ENCODE measurements at places on chromosomes 13 and 19. TPM values are rescaled to one million over a fixed set of nuclear protein-coding genes. Genes with fewer than 3 reads are reported as not detected.

SLC10A2 gene
- 10.4 TPM for polyA plus RNA-seq

WDR87 gene
- 0.03 TPM for polyA plus RNA-seq

NTF4 gene
- polyA plus RNA-seq: 1.6 TPM

ZNF813 gene
- 5.3 TPM for polyA plus RNA-seq

FGF22 gene
- polyA plus RNA-seq: 0.39 TPM

ZNF534 gene
- polyA plus RNA-seq: 1.1 TPM

PRR22 gene
- 2.0 TPM for polyA plus RNA-seq

ZNF581 gene
- 32.3 TPM for polyA plus RNA-seq

ONECUT3 gene
- polyA plus RNA-seq: 0.07 TPM

SIGLEC10 gene
- polyA plus RNA-seq: 2.1 TPM

MARK4 gene
- polyA plus RNA-seq: 35.6 TPM

BEST2 gene
- 0.08 TPM for polyA plus RNA-seq

PINLYP gene
- polyA plus RNA-seq: 16.7 TPM

ZNF541 gene
- polyA plus RNA-seq: 0.17 TPM

GRCh38 chr19:46616631-46617322 is 8.1 kb downstream of the PTGIR start:
- no peak for DNase-seq

GRCh38 chr19:42092350-42092749 is 16.4 kb downstream of the ZNF574 start:
- DNase-seq: no peak

DNA sequence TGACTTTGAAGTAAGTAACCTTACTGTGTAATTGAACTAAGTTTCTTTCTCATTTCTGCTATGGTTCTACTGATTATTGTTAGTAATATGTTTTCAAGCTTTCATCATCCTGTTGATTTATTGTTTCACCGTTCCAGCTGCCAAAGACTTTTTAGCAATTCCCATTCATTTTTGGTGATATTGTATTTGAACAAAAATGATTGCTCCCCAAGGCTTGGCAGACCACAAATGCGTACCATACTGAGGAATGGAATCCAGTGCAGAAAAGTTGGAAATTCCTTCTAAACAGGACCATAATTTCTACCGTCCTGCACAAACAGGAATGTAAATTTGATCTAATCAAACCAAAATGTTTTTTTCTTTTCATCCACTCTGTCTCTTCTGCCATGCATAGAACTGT is 10.7 kb downstream of the EPSTI1 start:
- no peak for DNase-seq

DNA sequence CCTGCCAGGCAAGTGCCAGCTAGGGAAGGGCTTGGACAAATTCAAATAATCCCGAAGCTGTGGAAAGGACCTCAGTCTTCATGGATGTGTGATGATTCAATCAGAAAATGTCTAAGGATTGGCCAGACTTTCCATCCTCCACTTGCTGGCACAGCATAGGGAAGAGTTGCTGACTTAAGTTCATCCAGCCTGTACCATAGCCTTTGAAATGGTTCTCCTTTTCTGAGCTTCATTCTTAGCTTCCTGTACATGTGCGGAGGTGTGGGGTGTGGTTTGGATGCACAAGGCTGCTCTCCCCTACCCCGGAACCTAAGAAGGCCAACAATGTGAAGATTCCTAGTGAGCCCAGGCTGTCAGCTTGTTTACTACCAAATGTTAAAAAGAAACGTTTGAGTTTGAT is 959 bp upstream of the IGFL3 start:
- no peak for DNase-seq

- DNase-seq: no peak
Observed at GRCh38 chr13:75468602-75469001, 13.4 kb downstream of the TBC1D4 start.

DNA sequence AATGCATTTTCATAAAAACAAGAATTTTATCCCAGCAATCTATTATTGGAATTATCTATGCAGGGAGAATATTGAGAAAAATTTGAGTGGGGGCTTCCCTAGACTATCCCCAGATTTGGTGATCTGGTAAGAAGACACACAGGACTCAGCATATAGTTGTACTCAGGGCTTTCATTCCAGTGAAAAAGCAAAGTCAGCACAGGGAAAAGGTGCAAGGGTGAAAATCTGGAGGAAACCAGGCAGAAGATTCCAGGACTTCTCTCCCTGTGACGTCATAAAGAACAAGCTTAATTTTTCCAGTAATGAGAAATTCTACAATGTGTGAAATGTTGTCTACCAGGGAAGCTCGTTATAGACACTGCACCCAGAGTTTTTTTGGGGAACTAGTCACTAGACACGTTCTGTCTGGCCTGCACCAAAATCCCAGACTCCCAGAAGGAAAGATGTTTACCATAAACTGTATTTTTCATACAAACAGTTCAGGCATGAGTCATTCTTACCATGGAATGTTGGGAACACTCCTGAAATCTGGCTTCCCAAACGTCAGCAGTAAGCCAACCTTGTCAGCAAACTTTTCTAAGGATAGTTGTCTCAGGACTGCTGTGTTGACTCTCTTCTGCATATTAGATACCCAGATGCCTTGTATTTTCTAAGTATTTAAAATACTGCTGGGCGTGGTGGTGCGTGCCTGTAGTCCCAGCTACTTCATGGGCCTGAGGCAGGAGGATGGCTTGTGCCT is 107.4 kb downstream of the DNAJC3 start:
- no peak for DNase-seq

DNA sequence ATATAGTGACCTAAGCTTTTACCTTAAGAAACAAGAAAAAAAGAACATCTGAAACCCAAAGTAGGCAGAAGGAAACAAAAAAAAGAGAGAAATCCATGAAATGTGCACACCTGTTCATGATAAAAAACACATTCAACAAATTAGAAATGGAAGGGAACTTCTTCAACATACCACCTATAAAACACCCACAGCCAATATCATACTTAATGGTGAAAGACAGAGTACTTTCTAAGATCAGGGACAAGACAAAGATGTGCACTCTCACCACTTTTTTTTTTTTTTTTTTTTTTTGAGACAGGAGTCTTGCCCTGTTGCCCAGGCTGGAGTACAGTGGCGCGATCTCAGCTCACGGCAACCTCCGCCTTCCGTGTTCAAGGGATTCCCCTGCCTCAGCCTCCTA is 29.2 kb downstream of the ZNF45 start:
- DNase-seq: no peak

DNA sequence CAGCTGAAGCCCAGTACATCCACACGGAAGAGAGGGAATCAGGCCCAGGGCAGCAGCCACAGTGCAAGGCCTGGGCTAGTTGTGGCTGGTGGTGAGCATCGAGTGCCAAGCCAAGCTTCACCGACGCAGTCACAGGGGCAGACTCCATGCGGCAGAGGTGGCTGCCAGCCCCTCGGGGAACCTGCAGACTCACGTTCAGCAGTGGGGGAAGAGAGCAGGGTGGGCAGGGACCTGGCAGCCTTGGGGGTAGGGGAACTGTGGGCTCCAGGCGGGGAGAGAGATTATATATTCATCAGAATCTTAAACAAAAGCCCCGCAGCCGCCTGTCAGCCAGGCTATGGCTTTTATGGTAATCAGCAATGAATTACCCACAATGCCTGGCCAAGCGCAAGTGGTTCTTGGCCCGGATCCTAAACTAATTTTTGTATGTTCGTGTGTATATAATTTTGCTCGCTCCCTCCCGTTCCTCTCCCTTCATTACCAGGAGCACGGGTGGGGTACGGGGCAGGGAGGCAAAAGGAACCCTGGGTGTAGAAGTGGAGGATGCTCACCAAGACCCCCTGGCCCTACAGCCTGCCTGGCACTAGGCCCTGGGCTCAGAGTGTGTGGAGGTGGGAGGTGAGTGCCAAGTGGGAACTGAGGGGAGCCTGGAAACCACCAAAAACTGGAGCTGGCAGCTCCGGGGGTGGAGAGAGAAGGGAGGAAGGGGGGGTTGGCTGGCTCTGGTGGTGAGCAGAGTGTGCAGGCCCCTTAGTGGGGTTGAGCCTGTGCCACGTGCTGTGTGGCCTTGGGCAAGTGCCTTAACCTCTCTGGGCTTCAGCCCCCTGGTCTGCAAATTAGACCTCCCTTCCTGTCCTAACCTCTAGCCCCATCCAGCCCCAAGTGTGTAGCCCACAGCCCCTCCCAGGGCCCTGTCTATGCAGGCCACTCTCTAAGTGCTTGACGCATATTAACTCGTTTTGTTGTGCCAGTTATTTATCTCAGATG is 31.9 kb downstream of the PTPRS start:
- peak; percentile 83 for DNase-seq

GRCh38 chr13:19601749-19602725 is 31.4 kb upstream of the MPHOSPH8 start:
- peak; percentile 86 for DNase-seq

GRCh38 chr13:27810461-27810860 is 18.2 kb downstream of the GSX1 start:
- no peak for DNase-seq

GRCh38 chr13:33184112-33184490 is 101.5 kb downstream of the STARD13 start:
- no peak for DNase-seq

GRCh38 chr13:44730851-44731250 is 154.7 kb upstream of the TSC22D1 start:
- DNase-seq: no peak

GRCh38 chr13:27183561-27184147 is 12.0 kb upstream of the USP12 start:
- no peak for DNase-seq

GRCh38 chr13:65653613-65654012 is 1576.5 kb downstream of the PCDH9 start:
- DNase-seq: no peak

- DNase-seq: no peak
Observed at GRCh38 chr19:4988770-4989251, 19.9 kb downstream of the KDM4B start.

DNA sequence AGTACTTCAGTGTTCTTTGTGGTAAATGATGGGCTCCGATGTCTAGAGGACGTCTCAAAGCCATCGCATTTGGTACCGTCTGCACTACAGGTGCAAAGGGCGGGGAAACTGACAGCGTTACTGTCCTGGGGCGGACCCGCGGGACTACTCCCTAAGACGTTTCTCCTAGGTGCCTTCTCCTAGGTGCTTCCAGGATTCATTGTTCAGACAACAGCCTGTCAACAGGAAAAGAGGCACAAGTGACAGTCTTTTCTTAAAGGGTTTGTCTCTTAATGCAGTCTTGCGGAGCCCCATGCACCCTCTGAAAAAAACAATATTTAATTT is 1.4 kb downstream of the SERTM1 start:
- DNase-seq: no peak

- peak; percentile 75 for DNase-seq
Observed at GRCh38 chr13:99307648-99308339, 595 bp upstream of the GPR183 start.

DNA sequence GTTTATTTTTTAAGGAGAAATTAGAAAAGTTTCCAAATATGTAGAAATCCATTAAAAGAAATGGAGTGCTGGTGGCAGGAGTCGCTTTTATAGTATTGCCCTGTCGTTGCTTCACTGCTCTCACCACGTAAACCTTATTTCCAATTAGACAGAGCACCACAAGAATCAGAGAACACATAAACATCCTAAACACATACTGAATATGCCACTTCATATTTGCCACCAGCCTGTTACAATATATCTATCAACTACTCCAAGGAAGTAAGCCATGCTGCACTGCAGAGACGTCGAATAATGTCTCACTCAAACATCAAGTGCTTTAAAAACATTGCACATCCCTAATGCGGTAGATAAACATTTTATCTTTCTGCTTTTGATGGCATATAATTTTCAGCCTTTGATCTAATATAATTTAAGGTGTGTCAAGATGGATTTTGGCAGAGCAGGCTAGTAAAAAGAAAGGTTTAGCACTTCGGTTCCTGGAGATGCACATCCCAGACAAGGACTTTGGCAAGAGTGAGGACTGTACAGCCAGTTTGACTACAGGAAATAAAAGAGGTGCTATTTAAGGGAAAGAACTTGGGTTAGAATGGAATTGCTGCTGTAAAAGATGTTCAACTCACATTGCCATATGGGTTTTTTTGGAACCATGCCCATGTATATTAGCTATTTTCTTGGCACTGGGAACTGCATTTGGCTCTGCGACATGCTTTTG is 932.3 kb downstream of the EFNB2 start:
- DNase-seq: no peak

DNA sequence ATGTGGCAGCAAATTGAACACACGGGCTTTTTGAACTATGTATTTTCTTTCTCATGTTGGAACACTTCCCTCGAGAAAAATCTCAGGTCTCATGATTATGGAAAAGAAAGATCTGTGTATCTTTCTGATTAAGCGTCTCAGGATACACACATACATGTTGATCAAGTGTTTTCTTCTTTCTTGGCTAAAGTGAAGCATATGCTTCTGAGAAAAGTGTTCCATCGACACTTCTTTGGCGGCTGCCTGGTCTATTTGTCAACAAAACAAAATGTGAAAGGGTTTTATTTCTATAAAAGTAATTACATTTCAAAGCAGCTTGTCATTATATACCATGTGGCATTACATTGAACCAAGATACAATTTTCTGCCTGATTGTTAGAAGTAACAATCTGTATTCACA is 157.5 kb downstream of the DLEU7 start:
- DNase-seq: no peak

DNA sequence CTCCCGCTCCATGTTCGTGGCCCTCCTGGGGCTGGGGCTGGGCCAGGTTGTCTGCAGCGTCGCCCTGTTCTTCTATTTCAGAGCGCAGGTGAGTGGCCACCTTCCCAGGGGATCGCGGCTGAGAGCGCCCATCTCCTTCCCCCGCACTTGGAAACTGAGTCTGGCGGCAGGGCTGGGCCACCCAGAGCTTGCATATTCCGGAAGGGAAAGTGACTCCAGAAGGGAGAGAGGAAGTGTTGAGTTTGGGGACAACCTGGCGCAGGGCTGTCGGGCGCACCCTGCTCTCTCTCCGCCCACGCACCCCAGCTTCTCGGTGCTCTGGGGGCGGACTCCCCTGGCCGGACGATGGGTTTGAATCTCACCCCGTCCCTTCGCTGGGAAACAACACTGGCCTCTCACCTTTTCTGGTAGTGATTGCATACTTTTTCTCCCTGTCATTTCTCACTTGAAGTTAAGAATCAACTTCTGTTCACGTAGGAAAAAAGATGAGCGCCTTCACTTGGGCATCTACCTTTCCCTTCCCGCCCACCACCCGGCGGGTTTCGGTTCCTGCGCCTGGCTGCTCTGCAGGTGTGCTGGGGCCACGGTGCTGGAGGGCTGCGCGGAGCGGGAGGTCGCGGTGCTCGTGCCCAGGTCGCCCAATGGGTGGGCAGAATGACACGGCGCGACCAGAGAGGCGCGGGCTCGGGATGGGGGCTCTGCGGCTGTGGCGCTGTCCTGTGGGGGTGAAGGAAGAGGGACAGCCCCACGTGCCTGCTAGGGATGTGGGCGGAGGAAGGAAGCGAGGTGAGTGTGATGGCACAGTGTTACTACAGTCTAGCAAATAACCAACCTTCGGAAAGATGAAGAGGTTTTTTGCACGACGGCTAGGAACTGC is 721 bp downstream of the TNFSF11 start:
- DNase-seq: peak; percentile 66

Measured in left lung (tissue), 14 donors.